Activated T-helper 1 cell treated with anti-CD3 and anti-CD28 coated beads, Interleukin-12 subunit alpha, Interleukin-12 subunit beta, Interleukin-2, Interleukin-4 antibody, amounts not matched to agents 30 ng/mL and 10 ng/mL and 1 ng/mL, durations not matched to agents 14 hours and 24 hours and 36 hours (primary cell): ENCODE measurements at places on chromosomes 1 and 21. TPM values are rescaled to one million over a fixed set of nuclear protein-coding genes. Genes with fewer than 3 reads are reported as not detected.

DNA sequence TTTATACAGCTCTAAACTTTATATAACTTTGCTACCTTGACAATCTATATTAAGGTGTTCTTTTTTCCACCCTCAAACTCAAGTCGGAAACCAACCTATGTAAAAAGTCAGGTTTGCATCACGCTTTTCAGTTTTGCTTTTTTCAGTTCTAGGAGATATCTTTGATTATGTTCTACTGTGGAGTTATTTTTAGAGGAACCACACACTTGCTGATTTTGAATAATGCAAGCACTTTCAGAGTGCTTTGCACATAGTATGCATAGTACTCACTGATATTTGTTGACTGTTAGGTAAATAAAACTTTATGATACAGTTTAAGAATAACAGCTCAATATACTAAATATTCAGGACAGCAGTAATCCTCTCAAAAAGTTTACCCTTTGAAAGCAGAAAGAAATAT, 564.2 kb upstream of the ZRANB2 start:
- no peak for DNase-seq

DNA sequence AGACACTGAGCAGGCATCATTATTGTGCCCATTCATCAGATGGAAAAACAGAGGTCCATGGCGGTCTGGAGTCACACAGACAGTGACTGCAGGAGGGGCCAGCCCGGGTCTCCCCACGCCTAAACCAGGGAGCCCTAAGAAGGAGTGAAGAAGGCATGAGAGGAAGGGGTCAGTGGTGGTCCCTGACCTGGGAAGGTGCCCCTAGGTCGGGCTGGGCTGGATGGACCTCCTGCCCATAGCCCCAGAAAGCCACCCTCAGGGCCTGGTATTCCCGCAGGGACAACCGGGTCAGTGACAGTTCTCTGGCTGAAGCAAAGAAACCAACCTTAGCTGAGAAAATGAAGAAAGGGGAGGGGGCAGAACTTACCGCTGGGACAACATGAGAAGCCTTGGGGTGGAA, 163.4 kb upstream of the C1orf174 start:
- DNase-seq: no peak

GRCh38 chr1:31593770-31594632, 17.7 kb downstream of the TINAGL1 start:
- no peak for DNase-seq

- DNase-seq: no peak
Measured at GRCh38 chr1:223298701-223299100, 65.3 kb downstream of the SUSD4 start.

- no peak for DNase-seq
Measured at GRCh38 chr1:104121271-104121670, 371.6 kb downstream of the AMY1C start.

DNA sequence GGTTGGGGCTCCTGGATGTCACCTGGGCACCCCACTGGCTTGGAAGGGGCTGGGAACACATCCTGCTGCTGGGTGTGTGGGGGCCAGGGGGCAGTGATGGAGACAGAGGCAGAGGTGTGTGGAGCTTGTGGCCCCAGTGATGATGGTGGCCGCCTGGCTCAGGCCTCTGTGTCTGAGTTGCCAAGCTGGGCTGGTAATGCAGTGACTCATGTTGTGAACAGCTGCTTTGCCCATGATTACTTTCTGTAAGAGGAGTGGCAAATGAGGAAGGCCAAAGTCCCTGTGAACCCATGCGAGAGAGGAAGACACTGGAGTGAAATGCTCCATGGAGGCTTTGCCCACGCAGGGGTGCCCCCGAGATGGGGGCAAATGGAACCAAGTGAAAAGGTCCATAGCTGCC, 86.8 kb downstream of the KCNJ6 start:
- no peak for DNase-seq

The C1orf185 gene
- total RNA-seq: not detected in 2 replicates

The NBPF10 gene
- total RNA-seq: 3.6 and 3.7 TPM in 2 replicates

The TRIM46 gene
- total RNA-seq: 10.2 and 12.6 TPM in 2 replicates

The TMEM269 gene
- 0.12 and 0.29 TPM in 2 replicates for total RNA-seq
